ENCODE measurements at places on chromosomes 5 and 9. TPM values are rescaled to one million over a fixed set of nuclear protein-coding genes. Genes with fewer than 3 reads are reported as not detected.

DNA sequence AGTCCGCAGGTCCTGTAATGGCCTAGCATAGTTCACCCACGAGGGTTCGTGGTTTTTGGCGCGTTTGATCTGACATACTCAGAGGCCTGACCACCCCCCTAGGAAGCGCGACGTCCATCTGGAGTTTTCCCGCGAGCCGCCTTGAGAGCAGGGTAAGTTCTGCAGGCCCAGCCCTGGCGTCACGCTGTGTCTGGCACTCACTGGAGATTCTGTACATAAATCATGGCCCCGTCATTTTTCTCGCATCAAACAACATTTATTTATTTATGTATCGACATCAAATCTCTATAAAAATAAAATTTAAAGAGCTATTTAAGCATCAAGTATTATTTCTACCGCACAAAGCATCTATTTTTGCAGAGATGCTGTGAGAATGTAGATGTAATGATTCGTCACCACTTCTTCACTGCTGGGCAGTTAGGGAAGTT, 437 bp upstream of the TRIM41 start:
- DNase-seq, result no peak

- no peak for DNase-seq
Observed at GRCh38 chr9:87581949-87582637, 84.4 kb downstream of the DAPK1 start.

- DNase-seq, result no peak
Observed at GRCh38 chr5:64331597-64332277, 166.1 kb downstream of the RNF180 start.

Gene DNLZ
- 34.5 TPM for total RNA-seq

Gene HTR4
- total RNA-seq, result not detected

Gene SLC45A2
- 0.09 TPM for total RNA-seq

Gene LCN10
- total RNA-seq, result not detected

GRCh38 chr9:12934545-12935272, 159.9 kb downstream of the LURAP1L start:
- no peak for DNase-seq

DNA sequence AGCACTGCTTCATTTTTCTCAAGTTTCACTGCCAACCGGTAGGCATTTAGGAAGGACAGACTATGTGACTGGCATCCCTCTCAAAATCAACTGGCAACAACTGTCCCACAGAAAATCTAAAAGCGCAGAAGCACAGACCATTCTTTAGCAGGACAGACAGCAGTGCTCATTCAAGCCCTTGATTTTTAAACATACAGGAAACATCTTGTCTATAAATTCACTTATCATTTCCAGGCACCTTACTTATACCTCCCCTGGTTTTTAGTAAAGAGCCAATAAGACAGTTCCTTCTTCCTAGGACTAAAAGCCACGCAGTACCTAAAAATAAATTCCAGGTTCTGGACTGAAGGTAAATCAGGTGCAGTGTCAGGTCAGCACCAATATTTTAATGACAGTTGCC, 343.2 kb upstream of the WWC1 start:
- DNase-seq, result no peak

Gene NEUROG1
- total RNA-seq, result not detected

Gene C9orf153
- 0.14 TPM for total RNA-seq

Gene SYNPO
- total RNA-seq, result 14.6 TPM

All from dermis blood vessel endothelial cell (primary cell).